Common myeloid progenitor, CD34-positive (primary cell): ENCODE measurements at places on chromosomes 11 and 22.
A peak's percentile ranks its signal among the peaks of the same experiment; 100 is the strongest.

GRCh38 chr11:60919320-60919719, 4.9 kb upstream of the TMEM132A start:
- DNase-seq = peak; percentile 62

GRCh38 chr11:1226986-1227550, 4.2 kb downstream of the MUC5B start:
- no peak for DNase-seq

DNA sequence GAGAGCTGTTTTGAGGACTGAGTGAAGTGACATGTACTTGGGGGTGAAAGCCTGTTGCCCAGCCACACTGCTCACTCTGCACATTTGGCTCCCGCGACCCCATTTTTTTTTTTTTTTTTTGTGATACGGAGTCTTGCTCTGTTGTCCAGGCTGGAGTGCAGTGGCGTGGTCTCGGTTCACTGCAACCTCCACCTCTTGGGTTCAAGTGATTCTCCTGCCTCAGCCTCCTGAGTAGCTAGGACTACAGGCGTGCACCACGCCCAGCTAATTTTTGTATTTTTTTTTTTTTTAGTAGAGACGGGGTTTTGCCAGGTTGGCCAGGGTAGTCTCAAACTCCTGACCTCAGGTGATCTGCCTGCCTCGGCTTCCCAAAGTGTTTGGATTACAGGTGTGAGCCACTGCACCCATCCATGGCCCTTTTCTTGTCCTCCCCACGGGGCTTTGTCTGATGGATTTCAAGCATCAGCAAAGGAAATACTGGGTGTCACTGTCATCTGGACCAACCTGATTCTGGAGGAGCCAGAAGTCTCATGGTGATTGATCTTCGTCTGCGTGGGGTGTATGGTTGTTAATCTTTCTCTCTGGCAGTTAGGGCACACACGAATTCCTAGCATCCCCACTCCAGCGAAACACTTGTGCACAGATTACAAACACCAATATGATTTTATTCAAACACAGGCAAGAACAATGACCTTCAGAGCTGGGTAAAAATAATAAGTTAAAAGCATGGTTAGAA, 3.4 kb upstream of the UCP3 start:
- no peak for DNase-seq

GRCh38 chr22:40235308-40235707, 57.6 kb downstream of the TNRC6B start:
- no peak for DNase-seq

DNA sequence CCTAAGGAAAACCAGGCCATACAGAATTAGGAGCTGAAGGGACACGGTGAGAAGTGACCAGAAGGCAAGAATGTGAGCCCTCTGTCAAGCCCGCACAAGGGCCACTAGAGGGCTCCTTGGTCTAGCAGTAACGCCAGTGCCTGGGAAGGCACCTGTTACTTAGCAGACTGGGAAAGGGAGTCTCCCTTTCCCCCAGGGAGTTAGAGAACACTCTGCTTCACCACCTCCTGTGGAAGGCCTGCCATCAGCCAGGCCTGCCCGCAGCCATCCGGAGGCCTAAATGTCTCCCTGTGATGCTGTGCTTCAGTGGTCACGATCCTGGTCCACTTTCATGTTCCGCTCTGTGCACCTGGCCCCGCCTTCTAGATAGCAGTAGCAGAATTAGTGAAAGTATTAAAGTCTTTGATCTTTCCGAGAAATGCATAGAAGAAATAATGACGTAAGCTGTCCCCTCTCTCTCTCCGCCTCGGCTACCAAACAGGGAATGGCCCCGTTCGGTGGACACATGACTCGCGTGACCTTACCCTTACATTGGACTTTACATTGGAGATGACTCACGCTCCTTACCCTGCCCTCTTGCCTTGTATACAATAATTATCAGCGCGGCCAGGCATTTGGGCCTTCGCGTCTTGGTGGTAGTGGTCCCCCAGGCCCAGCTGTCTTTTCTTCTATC, 10.7 kb upstream of the GSTP1 start:
- peak; percentile 34 for DNase-seq

GRCh38 chr11:113057038-113057437, 95.8 kb downstream of the NCAM1 start:
- no peak for DNase-seq
